SJSA1 (cell line): ENCODE measurements at places on chromosomes 16 and 17. TPM values are rescaled to one million over a fixed set of nuclear protein-coding genes. Genes with fewer than 3 reads are reported as not detected.

Gene RHBDF2
- 5.8 and 9.2 TPM in 2 replicates for total RNA-seq

Gene KRTAP1-5
- total RNA-seq = 0.45 and 2.5 TPM in 2 replicates

Gene KRTAP9-8
- not detected in 2 replicates for total RNA-seq

Gene DNAH2
- total RNA-seq = not detected in 2 replicates

Gene TMEM204
- 0.29 and 0.91 TPM in 2 replicates for total RNA-seq

Gene LAT
- 2.0 TPM in 1 of 2 replicates, not detected in the other for total RNA-seq

Gene ORC6
- total RNA-seq = 73.8 and 78.5 TPM in 2 replicates

Gene SALL1
- 7.1 and 13.3 TPM in 2 replicates for total RNA-seq

Gene AURKB
- 99.7 and 119 TPM in 2 replicates for total RNA-seq

Gene C17orf113
- total RNA-seq = 0.18 and 1.2 TPM in 2 replicates

Gene GUCY2D
- total RNA-seq = not detected in 2 replicates

Gene POLR2A
- 17.5 and 29.3 TPM in 2 replicates for total RNA-seq

Gene RTN4RL1
- not detected in 2 replicates for total RNA-seq

Gene GCGR
- total RNA-seq = not detected in 2 replicates

Gene ST6GALNAC2
- 0.84 TPM in 1 of 2 replicates, not detected in the other for total RNA-seq
